ENCODE measurements at places on chromosomes 12 and 14.

DNA sequence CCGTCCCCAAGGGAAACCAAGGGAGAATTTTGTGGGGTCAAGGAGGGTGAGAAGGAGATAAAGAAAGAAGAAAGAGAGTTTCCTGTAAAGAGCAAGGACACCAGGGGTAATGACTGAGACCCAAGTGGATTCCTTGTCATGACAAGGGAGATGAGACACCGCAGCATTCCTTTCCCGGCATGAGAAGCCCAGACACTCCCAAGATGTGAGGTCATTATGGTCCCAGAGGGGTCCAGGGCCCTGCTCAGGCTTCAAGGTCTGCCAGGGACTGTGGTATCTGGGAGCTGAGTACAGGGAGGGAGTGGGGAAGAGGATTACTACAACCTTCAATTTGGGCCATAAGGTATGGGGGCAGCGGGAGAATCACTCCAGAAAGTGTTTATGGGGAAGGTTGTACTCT, 58.1 kb downstream of the SPTB start:
- DNase-seq = no peak

DNA sequence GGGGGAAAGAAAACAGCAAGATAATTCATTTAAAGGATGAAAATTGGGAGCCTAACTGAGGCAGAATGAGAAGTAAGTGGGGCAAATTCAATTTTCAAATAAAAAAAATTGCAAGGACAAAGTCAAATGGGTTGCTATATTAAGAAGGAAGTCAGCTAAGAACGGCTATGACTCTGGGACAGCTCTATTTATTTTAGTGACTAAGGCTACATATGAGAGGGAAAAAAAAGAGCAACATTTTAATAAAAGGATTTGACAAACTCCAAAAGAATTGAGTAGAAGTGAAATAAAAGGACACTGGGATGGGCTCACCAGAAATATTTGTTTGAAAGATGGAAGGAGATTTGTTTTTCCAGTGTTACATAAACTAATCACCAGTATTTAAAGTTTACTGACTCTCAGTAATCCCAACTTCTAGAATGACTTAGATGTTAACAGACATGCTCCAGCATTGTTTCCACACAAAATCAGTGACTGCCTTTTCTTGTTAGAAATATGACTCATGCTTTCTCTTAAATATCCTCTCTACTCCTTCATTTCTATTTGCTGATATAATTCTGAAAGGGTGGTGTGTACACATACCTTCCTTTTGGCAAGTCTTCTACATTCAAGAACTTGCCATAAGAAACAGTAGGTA, 198.5 kb downstream of the SLC25A21 start:
- DNase-seq = no peak

GRCh38 chr12:111369496-111370220, 763 bp upstream of the PHETA1 start:
- no peak for DNase-seq

DNA sequence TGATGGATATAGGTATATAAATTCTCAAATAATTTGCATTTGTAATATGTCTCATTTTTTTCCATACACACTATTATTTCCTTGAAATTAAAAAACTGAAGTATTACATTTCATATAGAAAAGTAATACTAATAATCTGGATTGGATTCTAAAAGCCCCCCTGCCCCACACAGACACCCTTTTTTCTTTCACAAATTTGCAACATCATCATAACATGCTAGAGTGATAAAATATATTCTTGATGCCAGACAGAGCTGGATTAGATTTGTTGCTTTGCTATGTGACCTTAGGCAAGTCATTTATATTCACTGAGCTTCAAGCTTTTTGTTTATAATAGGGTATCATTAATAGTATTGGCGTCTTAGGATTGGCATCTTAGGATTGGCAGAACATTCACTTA, 6.7 kb upstream of the PKP2 start:
- no peak for DNase-seq

- DNase-seq = no peak
These were observed 346.7 kb upstream of the CCDC196 start for GRCh38 chr14:66139432-66139831.

DNA sequence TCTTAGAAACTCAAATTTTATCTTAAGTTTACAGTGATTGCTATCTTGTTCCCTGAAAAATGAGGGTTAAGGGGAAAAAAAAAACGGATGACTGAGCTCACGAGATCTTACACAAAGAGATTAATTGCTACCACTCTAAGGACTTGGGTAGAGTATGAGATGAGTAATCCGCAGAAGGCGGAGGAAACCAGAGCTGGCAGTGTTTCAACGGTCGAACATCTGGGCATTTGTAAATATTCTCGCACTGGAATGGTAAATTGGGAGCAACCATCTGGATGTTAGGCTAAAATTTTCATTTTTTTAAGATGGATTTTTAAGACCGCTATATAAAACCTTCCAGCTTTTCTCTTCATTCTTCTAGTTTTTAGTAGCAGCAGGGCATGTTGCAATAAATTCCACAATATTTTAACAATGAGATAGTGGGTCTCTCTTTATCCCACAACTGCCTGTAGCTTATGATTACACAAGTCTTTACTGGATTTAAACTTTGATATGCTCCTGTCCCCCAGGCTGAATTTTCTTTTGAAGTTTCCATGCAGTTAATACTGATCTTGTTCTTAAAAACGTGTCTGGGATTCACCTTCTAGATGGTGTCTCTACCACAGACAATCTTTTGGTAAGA, 1324.1 kb downstream of the AACS start:
- DNase-seq = no peak

GRCh38 chr14:64201296-64201695, 92.9 kb downstream of the ESR2 start:
- no peak for DNase-seq
